ENCODE measurements at places on chromosomes 1 and 21.

GRCh38 chr1:147177611-147178380 is 5.5 kb upstream of the PRKAB2 start:
- DNase-seq = no peak

DNA sequence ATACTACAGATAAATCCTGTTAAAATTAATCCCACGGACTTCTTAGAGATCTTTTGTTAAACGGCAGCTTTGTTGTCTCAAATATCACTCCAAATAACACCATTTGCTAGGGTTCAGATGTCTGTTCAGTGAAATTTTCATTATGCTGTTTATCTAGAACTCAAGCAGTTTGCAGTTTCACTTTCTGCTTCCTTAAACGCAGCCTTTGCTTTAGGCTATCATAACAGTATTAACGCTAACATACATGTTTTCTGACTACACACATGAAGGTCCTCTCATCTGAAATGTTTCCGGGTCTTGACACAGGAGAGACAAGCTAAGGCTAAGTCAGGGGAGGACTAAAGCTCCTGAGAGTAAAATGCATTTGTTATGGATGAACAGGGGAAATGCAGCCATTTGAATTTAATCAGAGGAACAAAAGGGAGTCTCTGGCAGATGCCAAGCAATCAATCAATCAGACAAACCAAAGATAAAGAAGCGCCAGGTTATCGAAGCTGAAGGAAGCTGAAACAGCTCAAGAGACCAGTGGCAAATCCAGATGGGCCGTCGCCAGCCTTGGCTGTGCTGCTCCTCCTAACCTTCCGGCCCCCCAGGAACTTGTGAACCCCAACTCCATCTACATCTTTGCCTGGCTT is 16.9 kb downstream of the CCSAP start:
- no peak for DNase-seq

DNA sequence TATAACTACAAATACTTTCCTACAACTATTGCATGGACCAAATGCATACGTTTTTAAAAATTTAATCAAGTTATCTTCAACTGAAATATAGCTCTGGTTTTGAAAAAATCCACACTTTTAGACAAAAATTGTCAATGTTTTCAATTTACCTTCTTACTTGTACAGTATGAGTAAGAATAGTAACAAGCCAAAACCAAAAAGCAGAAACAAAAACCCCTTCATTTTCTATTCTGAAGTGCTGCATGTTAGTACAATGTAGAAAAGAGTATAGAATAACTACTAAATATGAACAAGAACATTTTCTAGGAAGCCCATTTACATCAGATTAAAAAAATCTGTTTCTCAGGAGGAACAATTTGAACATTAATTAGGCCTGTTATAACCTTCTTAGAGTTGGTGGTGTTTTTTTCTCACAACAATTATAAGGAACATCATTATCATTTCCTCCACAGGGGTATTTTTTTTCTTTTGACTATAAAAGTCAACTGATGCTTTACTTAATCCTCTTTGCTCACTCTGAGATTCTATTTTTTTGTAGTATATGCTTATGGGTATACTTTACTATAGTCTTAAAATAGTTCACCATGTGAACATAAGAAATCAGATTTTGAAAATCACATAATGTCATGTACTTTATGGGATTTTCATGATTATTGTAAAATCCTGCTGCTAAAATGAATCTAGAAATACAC is 475.4 kb downstream of the PTBP2 start:
- no peak for DNase-seq

GRCh38 chr1:168321945-168322344 is 41.3 kb downstream of the TBX19 start:
- DNase-seq = no peak

DNA sequence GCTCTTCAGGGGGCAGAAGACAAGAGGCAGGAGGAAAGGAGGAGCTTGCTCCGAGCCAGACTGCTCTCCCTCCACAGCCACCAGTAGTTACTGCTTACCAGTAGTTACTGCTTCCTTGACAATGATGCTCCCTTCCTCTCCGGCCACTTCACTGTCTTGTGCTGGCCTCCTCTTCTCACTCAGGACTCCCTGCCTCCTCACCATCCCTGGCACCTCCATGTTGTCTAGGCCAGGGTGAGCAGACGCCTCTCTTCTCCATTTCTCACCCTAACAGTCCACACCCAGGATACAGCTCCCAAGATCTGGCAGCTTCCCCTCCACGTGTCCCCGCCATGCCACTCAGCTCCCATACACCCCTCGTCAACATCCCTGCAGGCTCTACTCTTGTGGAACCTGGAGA is 82.4 kb upstream of the TLR5 start:
- no peak for DNase-seq

GRCh38 chr1:48955774-48956173 is 179.1 kb upstream of the BEND5 start:
- no peak for DNase-seq

GRCh38 chr21:45432575-45433255 is 27.8 kb downstream of the COL18A1 start:
- no peak for DNase-seq

GRCh38 chr1:96362623-96363022 is 359.0 kb upstream of the PTBP2 start:
- DNase-seq = no peak

DNA sequence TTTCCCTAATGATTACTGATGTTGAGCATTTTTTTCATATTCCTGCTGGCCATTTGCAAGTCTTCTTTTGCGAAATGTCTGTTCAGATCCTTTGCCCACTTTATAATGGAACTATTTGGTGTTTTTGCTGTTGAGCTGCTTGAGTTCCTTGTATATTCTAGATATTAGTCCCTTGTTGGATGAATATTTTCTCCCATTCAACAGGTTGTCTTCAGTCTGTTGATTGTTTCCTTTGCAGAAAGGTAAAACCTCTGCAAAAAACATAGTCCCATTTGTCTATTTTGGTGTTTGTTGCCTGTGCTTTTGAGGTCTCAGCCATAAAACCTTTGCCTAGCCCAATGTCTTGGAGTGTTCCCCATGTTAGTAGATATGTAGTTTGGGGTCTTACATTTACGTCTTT is 78.0 kb upstream of the GUCA2B start:
- DNase-seq = no peak

- no peak for DNase-seq
Observed at GRCh38 chr1:53088616-53089300, 26.7 kb downstream of the PODN start.

DNA sequence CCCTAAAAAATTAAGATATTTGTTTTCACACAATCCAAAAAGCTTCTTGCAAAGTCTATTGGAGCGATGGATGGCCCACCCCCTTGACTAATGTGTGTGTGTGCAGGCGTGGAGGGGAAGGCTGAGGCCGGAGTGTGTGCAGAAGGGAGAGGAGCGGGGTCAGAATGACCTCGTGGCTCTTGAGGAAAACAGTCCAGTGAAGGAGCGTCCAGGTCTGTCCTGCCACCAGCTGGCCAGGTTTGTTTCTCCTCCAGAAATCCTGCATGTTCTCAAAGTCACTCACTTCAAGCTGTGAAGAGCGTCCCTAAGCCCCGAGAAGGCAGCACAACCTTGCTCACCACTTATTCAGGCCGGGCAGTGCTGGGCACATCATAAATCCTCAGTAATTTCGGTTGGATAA is 69.5 kb upstream of the SSX2IP start:
- DNase-seq = no peak

DNA sequence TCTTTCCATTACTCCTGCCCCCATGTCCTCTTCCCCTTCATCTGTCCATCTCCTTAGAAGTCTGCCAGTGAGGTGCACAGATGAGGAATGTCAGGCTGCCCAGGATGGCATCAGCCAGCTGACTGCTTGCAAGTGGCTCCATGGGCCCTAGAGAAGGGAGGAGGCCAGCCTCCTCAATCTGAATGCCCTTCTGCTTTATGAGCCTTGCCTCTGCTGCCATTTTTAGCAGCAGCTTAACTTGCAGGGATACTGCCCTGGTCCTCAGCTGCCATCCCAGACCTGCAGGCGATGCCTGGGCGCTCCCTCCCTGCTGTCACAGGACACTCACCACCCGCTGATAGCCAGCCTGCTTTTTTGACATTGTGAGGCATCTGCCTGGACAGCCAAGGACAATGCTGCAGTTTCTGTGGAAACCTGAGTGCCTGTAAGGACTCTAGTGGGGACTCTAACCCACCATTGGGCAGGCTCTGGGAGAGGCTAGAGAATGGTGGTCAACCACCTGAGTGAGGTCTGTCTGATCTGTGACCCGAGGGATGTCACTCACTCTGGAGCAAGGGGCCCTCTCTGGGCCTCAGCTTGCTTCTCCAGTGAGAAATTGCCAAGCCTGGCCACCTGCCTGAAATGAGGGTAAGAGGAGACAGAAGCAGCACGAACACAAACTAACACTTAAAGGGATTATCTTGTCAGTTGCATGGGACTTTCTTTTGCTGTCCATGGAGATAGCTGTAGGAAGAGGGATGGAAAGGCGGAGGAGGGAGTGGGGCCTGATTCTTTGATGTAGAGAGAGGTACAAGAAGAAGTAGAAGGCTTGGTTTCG is 185.0 kb downstream of the MIS18A start:
- DNase-seq = no peak

- no peak for DNase-seq
Observed at GRCh38 chr1:9665193-9665592, 13.7 kb downstream of the PIK3CD start.

DNA sequence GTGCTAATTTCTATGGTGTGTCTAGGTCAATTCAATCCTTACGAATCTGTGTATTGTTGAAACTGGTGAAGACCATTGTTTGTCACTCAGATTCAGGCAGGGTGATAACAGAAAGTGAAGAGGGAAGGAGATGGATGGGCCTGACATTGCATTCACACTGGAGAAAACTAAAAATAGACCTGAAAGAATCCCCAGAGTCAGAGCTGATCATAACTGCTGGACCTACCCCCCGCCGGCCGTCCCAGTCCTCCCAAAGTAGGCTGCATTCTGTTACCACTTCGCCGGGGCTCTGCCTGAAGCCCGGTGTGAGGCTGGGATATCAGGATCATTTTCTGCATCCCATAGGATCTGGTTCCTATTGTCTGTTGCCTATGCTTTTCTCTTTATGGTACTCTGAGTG is 121.1 kb downstream of the NUF2 start:
- DNase-seq = no peak

DNA sequence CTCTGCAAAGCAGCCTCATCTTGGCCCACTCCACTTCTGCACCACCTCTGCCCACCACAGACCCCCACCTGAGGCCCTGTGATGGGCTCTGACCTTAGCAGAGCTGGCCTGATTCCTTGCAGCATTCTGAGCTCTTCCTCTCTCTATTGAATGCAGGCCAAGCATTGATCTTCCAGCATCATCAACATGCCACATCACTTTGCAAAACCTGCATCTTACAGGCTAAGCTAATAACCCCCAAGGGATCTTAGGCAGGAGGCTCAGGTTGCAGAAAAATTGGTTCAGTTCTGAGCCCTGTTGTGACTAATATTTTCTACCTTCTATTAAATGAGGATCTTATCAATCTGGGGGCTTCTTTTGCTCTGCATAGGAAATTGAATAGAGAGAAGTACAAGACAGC is 78.7 kb downstream of the ATP1A1 start:
- no peak for DNase-seq

DNA sequence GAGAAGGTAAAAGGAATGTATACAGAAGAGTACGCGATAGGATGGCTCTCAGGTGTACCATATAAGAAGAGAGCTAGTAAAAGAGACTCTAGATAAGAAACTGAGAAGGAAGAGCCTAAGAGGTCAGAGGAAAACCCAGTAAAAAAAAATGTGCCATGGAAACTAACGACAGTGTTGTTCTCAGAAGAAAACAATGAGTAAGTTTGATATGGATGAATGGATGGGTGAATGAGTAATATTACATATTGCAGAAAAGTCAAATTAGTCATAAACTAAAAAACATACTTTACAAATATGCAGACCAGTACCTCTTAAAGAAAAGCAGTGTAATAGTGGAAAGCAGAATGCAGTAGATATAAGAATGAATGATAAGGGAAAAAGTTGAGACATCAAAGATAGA is 316.2 kb downstream of the HMCN1 start:
- no peak for DNase-seq

DNA sequence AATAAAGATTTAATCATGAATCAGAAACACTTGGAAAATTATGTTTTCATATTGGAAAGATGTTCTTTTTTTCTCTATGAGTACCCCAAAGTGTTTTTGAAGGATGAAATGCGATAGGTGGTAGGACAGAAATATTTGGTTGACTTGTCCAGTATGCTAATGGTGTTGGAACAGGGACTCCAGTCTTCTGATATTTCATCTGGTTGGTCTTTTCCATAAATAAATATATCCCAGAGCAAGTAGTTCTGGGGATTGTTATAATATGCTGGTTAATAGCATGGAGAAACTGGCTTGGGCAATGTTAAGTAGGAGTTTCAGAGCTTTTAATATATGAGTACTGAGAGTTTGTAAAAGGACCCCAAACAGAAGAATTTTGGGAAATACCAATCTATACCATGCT is 8.7 kb downstream of the PGM1 start:
- no peak for DNase-seq

GRCh38 chr1:22814176-22815042 is 103.8 kb downstream of the EPHB2 start:
- no peak for DNase-seq

- no peak for DNase-seq
Observed at GRCh38 chr1:12461754-12462153, 156.3 kb downstream of the DHRS3 start.

- no peak for DNase-seq
Observed at GRCh38 chr1:153505576-153505975, 30.2 kb downstream of the S100A6 start.

GRCh38 chr1:161989108-161989507 is 34.6 kb downstream of the OLFML2B start:
- no peak for DNase-seq

DNA sequence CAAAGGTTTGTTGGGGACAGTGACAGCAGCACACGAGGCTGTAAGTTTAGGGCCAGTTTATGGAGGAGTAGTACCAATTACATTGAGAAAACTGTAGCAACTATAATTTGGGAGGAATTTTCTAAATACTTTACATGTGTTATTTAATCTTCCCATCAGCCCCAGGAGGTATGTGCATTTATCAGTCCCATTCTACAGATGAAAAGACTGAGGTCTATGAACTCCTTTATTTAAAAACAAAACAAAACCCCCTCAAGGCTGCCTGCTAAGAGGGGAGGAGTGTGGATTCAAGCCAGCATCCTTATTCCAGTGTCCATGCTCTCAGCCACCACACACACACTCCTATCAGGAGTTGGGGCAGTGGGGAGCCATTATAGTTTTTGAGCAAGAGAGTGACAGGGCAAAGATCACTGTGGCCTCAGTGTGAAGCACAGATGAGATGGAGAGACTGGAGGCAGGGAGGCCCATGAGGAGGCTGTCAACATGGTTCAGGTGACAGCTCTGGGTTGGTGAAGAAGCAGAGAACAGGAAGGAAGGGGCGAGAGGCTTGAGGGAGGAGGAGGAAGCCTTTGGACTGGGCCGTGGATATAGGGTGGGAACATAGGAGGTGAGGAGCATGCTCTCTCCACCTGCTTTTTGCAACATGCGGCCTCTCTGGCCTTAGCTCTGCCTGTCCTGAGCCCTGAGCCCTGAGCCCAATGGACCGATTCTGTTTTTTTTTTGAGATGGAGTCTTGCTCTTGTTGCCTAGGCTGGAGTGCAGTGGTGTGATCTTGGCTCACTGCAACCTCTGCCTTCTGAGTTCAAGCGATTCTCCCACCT is 9.7 kb downstream of the TNFRSF1B start:
- DNase-seq = no peak

GRCh38 chr1:232316864-232317263 is 313.1 kb downstream of the SIPA1L2 start:
- no peak for DNase-seq

GRCh38 chr1:59232216-59232615 is 64.7 kb upstream of the FGGY start:
- DNase-seq = no peak
